NCI-H524 treated with DMSO at 0.1 percent for 48 hours (cell line): ENCODE measurements at places on chromosomes 2 and 18.

GRCh38 chr2:15069149-15069548, 436.6 kb downstream of the LRATD1 start:
- no peak for DNase-seq

- DNase-seq: no peak
These were observed 93.0 kb downstream of the ANKRD44 start for GRCh38 chr2:197217541-197217940.

DNA sequence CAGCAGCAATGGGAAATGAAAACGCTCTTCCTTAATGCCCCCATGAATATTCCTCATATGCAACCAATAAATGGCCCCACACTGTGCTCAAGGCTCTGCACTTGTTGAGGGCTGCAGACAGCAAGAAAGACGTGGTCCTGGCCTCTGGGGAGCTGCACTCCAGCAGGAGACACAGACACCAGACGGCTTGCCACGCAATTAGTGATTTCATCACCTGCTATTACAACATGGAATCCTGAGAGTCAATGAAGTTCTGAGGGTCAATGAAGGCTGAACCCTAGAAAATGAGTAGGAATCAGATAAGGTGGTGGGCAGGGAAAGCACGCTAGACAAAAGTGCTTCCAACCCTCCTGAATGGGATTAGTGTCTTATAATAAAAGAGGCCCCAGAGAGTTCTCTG, 18.9 kb downstream of the CREG2 start:
- DNase-seq: no peak

GRCh38 chr2:113053666-113054065, 999 bp upstream of the IL36B start:
- DNase-seq: no peak

DNA sequence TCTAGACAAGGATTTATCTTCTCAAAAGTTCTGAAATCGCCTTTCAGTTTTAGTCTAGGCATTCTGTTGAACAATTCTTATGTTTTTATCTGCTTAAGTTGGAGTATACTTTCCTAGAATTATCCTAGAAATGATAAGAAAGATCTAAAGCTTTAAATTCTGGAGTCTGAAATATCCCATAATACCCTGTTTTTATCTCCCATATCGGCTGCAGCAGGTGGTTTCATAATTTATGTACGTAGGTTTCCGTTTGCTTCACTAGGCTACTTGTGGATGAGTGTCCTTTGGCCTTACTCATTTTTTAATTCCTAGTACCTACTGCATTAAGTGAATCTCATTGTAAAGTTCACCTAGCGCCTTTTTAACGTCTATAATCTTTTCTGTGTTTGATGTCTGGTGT, 58.5 kb upstream of the MGAT5 start:
- no peak for DNase-seq

DNA sequence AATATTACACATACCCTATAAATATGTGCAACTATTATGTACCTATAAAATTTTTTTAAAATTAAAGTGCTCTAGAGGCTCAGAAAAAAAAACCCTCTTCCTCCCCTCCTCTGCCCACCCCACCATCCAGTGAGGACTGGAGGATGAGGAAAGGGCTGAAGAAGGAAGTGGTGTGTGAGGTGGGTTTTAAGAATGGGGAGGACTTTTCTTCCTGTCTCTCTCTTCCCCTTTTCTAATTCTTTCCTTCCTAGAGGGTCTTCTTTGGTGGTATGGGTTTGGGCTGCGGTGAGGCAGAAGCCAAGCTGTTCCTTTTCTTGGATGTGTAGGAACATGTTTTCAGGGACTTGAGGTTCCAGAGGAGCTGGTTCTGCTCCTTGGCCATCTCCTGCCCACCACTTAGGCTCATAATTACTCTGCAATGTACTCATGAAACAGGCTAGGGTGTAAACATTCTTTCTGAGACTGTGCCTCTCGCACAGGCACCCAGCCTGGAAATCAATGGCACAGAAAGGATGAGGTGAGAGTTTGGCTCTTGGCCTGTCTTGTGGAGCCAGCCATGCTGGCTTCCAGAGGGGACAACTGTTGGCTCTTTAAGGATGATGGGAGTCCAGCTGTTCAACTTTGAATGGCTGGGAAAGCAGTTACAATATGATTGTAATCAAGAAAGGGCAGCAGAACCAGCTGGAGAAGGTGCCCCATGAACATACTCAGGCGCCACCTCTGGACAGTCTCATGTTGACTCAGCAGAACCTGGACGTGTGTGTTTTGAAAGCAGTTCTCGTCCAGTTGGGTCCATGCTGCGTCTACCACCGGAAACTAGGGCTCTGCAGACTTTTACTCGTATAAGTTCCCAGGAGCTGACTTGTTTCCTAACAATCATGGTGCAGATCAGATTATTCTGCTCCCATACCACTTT, 38.3 kb downstream of the IL1RL2 start:
- no peak for DNase-seq

GRCh38 chr18:8662560-8663255, 42.6 kb upstream of the MTCL1 start:
- DNase-seq: peak; percentile 31

GRCh38 chr18:11224153-11224552, 74.8 kb upstream of the PIEZO2 start:
- no peak for DNase-seq

- no peak for DNase-seq
These were observed 15.7 kb downstream of the B3GNT7 start for GRCh38 chr2:231411237-231411636.

- DNase-seq: no peak
These were observed 11.2 kb upstream of the GYPC start for GRCh38 chr2:126644630-126645191.

- DNase-seq: no peak
These were observed 112.0 kb downstream of the ZBTB7C start for GRCh38 chr18:48297139-48297538.

- no peak for DNase-seq
These were observed 11.3 kb downstream of the CYP26B1 start for GRCh38 chr2:72136331-72136730.

DNA sequence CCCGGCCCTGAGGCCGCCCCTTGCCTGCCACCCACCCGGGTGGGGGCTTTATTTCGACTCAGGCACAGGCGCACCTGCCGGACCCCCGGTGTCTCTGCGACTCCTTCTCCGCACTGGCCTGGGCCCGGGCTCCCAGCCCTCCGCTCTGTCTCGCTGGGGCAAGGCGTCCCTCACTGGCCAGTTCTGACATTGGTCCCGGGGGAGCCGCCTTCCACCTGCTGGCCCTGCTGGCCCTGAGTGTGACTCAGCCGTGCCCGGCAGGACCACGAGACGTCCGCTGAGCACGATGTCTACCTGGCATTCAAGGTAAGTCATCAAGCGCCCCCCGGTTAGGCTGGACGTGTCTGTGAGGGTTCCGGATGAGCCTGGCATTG, 131.5 kb upstream of the CTDP1 start:
- DNase-seq: no peak

GRCh38 chr2:119218478-119219064, 5.1 kb upstream of the STEAP3 start:
- DNase-seq: peak; percentile 67

DNA sequence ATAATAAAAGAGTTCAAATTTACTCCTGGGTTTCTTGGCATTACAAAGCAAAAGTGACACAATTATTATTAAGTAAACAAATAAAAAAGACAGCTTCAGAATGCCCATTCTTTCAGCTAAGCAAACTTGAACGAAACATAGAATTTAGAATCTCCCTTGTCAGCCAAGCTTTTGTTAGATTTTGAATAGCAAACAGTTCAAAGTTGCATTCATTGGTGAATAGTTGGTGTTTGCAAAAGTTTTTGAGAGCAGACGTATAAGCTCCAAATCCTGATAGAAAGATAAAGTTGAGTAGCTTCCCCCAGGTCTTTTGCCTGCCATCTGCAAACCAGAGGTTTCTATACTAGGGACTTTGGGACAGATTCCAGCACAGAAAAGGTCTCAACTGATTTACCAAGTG, 434.3 kb upstream of the TNP1 start:
- no peak for DNase-seq

DNA sequence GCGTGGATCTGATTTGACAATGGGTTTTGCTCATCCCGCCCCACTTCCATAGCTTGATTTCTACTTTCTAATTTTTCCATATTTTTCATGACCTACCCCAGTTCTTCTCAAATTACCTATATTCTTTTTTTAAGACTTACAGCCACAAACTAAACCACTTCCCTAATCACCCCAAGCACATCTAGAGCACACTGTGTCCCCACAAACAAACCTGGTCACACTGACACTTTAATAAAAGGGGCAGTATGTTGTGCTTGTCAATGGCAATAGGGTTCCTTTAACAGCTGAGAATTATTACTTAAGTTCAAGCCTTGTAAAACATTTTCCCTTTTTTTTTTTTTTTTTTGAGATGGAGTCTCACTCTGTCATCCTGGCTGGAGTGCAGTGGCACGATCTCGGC, 47.1 kb downstream of the MREG start:
- no peak for DNase-seq

DNA sequence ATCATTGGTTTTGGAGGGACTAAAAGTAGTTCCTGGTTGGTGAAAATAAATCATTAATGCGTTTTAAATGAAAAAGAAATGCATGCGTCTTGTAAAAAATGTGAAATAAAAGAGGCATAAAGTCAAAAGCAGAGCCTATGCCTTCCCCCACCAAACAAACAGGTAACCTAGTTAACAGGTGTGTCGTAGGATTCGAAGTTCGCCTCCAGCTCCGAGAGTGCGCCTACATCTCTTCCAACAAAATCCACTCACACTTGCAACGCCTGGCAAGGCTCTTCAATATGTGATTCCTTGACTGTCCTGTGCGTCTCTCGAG, 677 bp upstream of the SMAD4 start:
- no peak for DNase-seq

DNA sequence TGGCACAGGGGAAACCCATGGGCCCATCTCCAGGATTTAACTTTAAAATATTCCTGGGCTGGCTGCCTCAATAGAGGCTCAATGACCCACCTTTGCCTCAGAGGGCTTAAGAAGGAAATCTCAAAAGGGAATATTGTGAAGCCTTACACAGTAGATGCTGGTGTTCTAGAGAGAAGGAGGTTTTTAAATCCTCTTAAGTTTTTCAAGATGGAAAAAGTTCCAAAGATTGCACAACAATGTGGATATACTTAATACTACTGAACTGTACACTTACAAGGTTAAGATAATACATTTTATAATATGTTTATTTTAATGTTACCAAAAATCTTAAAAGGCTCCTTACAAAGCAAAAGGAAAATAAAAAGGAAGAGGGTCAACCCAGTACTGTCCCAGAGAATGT, 54.9 kb upstream of the LCLAT1 start:
- no peak for DNase-seq

DNA sequence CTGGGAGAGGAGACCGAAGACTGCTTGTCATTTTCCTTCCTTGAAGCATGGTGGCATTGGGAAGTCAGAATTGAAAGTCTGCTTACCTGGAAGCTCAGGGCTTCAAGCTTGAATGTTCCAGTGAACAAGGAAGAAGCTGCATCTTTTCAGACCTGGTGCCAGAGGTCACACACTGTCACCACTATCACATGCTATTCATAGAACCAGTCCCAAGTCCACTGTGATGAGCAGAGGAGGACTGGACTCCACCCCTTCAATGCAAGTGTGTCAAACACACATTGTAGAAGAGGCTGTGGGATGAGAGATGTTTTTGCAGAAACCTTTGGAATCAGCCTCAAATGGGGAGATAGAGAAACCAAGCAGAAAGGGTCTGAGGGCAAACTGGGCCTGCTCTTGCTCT, 81.4 kb downstream of the LYPD1 start:
- DNase-seq: no peak

DNA sequence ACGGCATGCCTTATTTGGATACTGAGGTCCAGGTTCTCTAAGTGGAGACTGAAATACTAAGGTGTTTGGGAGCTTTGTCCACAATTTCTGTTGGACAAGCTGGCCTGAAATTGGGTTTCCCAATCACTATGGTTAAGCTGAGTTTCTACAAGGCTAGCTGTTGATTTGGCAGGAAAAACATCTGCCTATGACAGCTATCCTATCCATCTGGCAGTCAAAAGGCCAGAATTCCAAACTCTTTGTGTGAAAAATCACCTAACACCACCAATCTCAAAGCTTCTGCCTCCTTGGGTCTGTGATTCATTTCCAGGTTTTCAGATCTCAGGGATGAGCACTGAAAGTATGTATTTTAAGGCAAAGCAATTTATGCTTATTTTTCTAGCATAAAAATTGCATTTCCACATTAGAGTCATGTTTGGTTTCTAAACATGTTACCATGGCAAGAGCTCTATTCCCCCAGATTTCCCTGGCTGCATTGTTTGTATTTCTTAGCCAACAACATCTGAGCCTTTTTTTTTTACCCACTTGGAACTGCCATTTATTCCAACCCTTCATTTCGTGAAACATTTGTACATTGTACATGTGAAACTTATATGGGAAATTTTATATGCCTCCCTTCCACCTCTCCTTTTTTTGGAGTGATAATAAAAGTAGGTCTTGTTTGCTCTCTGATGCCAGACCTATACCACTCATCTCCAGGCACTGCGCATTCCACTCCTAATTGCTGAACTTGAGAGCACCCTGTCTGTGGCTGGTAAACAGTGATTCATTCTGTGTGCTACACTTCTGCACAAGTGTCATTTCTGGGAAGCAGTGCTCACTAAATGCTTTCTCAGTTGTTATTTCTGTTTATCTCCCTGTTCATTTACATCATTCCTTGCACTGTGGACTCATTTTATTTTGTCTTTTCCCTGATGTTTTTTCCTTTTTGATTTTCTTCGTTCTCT, 15.9 kb upstream of the CCDC85A start:
- DNase-seq: no peak

DNA sequence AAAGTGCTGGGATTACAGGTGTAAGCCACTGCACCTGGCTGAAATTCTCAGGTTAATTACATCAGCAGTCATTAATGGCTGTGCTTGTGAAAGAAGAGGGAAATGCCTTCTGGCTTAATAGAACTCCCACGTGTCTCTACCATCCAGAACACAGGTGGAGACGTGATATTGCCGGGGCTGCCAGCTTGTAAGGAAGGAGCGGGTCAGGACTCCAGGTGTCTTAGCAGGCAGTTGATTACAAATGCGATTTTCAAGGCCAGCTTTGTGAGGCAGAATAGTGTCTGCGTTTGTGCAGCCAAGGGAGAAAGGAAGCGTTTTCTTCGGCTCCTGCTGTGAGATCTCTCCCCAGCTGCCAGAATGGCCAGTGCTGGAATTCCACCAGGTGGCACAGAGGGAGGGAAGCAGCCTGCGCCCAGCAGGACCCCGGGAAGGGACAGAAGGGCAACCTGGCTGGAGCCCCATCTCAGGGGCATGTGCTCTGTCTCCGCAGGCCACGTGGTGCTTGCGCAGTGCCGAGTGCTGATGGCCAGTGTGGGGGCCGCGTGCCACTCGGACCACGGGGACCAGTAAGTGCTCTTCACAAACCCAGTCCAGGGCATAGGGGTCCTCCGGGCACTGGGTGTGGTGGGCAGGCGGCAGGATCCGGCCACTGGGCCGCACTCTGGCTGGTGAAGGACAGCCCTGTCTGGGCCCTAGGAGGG, 3.7 kb upstream of the ESPNL start:
- no peak for DNase-seq

DNA sequence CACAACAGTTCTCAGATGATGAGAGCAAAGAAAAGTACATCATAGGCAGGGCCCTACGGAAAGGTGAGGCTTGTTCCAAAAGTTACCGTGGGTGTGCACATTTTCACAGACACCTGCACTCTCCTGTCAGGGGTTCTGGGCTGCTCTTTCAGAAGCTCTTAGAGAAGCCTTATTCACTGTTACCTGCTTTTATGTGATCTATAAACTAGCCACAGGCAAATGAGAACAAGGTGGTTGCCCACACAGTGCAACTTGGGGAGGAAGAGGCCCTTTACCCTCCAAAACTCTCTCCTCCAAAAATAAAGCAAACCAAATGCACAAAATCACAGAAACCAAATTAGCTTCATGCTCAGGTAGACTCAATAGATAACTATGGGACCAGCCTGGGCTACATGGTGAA, 11.1 kb upstream of the CUL3 start:
- DNase-seq: no peak

- DNase-seq: no peak
These were observed 562.3 kb downstream of the SOX11 start for GRCh38 chr2:6254441-6254840.
